Activated CD4-positive, alpha-beta T cell treated with anti-CD3 and anti-CD28 coated beads for 4 hours (primary cell): ENCODE measurements at places on chromosomes 2 and 18.

DNA sequence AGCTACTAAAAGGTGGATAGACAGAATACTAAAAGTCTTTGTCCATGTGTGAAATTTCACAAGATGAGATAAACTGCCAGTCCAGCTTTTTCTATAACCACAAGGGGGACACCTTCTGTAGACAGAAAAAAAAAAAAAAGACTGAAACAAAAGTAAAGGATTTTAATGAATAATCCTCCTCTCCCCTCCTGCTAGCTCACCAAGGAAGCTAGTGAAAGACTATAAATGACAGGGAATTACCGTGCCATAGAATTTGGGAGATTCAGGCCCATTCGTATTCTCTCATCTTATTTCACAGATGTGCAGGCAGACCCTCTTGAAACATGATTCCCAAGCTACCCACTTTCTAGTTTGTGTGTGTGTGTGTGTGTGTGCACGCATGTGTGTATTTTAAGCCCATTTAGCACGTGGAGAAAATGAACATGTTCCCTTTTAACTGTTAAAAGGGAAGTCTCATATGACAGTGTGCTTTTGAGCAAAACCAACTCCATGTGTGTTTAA lies 36.3 kb upstream of the SLC8A1 start:
- DNase-seq, result no peak

GRCh38 chr18:35344736-35345459 lies 678 bp upstream of the ZNF24 start:
- no peak for DNase-seq

DNA sequence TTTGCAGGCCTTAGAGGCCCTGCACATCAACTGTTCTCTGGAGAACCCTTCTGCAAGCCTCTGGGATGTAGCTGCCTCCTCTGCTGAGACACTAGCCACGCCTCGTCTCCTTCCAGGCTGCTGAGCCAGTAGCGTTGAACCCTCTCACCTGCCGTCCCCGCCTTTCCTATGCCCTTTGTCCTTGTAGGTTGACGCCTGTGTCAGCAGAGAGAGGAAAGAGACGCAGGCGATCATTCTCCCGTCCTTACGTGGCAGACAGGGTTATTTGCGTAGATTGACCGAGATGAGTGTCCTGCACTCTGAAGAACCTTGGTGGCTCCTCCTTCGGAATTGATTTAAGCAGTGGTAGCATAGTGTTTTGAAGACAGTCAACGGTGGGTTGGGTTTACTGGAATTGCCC lies 27.8 kb downstream of the ID2 start:
- DNase-seq, result no peak

- DNase-seq, result no peak
Measured at GRCh38 chr2:139867601-139868226, 1087.5 kb upstream of the NXPH2 start.

- no peak for DNase-seq
Measured at GRCh38 chr18:59957957-59958356, 58.2 kb downstream of the PMAIP1 start.

GRCh38 chr2:101442667-101443061 lies 32.2 kb downstream of the RFX8 start:
- no peak for DNase-seq

DNA sequence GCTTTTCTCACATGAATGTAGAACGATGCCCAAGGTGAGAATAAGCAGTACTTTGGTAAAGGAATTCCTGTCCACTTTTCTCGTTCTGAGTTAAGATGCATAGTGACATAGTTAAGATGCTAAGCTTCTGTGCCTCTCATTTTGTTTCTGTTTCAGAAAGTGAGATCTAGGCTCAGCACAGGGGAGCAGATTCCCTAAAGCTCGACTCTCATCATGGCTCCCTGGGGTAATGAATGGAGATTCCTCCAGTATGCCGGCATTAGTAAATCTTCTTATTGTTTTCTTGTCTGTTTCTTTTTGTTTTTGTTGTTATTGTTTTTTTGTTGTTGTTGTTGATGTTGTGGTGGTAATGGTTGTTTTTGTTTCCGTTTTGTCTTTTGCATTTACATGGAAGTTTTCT lies 225.4 kb downstream of the LRRTM4 start:
- no peak for DNase-seq

DNA sequence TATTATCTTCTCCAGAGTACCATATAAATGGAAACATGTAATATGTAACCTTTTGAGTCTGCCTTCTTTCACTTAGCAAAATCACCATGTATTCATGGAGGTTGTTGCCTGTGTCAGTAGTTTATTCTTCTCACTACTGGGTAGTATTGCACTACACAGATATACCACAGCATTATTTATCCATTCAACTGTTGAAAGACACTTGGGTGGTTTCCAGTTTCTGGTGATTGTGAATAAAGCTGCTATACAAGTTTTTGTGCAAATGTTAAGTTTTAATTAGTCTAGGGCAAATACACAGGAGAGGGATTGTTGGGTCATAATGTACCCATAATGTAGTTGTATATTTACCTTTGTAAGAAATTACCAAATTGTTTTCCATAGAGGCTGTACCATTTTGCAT lies 29.6 kb upstream of the RPRD1A start:
- DNase-seq, result no peak

DNA sequence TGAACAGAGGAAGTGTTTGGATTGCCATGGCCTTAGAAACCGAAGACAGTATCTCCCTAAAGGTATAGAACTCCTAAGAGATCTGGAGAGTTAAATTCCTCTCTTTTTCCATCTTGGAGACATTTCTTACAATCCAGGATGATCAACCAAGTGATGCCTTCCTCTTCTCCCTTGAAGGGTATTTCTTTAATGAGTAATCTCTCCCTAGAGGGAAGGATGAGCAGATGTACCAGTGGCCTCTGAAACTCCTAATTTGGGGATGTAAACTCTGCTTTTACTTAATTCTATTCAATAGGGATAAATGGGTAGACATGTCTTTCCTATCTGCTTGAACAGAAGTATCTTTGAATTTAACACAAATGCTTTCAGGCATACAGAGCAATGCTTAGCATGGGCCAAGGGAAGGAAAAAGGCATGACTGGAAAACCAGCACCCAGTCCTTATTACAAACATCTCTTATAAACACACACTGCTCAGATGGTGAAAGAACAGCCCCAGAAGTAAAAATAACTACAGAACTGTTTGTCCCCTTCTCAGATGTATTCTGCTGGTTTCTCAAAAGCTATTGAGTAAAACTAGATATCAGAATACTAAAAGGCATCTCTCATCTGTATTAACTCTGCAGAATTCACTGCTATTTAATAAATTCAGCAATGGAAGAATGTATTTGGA lies 4.7 kb upstream of the THNSL2 start:
- no peak for DNase-seq

DNA sequence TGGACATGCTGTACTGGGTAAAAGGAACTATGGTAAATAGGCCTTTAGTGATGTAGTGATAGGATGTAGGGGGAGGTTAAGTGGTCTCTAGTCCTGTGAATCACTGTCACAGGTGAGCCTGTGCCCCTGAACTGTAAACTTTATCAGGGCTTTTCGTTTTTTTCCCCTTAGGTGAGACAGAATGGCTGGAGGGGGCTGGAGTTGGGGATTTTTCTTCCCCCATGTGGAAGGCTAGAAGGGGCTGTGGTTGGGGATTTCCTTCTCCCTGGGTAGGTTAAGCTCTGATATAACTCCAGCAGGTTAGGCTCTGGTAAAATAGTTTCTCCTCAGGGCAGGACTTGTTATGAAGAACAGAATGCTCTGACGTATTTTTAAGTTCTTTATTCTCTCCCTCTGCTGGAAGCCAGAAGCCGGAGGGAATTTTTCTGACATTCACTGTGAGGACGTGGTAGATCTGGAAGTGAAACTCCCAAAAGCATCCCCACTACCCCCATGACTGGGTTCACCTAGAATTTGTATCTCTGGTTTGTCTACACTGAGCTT lies 28.5 kb downstream of the PIKFYVE start:
- DNase-seq, result no peak

- DNase-seq, result no peak
Measured at GRCh38 chr2:19351899-19352697, 6.3 kb downstream of the OSR1 start.

GRCh38 chr2:216967889-216968288 lies 108.0 kb upstream of the TNP1 start:
- DNase-seq, result no peak

DNA sequence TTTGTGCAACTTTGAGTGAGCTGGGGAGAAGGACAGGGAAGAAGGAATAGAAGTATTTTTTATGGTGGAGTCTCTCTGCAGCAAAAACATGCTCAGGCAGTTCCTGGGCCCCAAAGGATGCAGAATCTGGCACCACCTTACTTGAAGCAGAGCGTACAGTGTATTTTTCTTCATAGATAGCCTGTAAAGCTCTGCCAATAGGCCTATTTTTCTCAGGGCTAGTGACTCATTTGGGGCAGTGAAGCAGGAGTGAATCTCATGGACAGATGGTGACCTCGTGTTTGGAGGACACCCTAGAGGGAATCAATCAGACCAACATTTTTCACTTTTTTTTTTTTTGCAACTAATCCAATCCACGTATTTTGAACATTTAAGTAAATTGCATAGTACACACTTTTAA lies 268.1 kb upstream of the CXCR4 start:
- DNase-seq, result no peak

GRCh38 chr2:28507796-28508764 lies 12.2 kb downstream of the PLB1 start:
- peak; percentile 14 for DNase-seq

DNA sequence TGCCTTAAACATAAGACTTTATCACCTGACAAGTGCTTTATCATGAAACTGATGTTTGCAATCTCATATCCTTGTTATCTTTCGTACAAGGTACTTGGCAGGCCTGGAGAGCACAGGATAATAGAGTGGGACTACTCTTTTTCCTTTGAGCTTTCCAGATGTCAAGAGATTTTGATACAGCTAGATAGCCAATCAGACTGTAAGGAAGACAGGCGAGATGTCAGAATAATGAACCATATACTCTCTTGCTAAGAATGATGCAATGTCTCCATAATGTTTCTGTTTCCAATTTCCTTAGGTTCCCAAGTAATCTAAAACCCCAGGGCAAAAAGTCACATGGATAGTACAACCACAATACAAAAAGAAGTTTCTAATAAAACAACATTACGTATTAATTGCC lies 313.1 kb downstream of the PDE11A start:
- DNase-seq, result no peak

DNA sequence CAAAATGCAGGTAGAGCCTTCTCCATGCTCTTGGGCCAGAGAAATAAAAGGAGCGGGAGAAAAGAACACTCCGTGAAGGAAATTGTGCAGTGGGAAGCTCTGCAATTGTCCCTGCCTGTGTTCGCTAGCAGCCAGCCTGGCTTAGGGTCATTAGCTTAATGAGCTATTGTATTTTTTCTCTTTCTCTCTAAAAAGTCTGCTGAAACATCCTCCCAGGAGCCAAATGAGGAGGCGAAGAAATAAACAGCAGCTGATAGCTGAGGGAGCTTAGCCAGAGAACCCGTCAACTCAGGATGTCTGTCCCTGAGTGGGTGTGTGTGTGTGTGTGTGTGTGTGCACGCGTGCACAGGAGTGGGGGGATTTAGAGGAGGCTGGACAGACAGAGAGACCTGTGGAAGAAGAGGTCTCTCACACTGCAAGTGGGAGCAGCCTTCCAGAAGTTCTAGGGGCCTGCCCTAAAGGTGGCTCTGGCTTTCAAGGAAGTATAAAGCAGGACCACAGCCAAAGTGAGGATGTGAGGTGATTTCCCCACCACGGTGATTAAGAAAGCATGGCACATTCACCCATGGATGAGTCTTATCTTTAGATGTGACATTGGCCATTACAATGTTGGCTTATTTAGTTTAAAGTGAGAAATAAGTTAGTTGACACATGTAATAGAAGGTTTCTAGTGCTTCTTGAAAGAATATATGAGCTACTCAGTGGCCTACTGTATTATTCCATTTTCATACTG lies 690.4 kb downstream of the RNF144A start:
- DNase-seq, result no peak

- DNase-seq, result no peak
Measured at GRCh38 chr2:156447761-156448160, 11.6 kb downstream of the GPD2 start.

GRCh38 chr2:43199492-43200488 lies 26.6 kb downstream of the ZFP36L2 start:
- DNase-seq, result no peak

DNA sequence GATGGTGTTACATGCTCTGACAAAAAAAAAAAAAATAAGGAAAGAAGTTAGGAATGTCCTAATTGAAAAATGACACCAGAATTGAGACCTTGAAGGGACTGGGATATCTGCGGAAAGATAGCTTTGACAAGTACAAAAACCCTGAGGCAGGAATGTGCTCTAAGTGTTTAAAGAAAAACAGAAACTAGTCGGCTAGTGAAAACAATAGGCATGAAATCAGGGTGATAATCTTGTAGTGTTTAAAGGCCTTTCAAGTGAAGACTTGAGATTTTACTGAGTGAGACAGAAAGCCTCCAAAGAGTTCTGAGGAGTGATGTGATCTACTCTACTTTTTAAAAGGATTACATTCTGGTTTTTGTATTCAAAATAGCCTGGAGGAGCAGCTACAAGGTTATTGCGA lies 107.4 kb downstream of the COBLL1 start:
- no peak for DNase-seq

- no peak for DNase-seq
Measured at GRCh38 chr2:219425238-219426067, 7.3 kb downstream of the DES start.

DNA sequence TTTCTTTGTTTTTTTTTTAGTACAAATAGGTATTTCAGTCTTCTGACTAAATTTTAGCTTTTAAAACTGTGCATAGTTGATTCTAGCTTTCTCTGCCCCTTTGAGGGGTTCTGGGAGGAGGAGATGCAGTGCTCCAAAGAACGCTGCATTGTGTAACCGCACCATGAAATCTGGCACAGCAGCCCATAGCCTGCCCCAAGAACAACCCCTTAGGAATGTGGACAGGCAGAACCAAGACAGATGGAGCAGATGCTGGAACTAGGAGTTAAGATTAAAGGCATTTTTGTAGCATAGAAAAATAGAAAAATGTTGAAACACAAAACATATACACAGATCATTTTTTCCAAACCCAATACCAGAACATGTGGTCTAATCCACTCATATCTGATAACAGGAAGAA lies 187.5 kb downstream of the SCG2 start:
- DNase-seq, result no peak

- DNase-seq, result no peak
Measured at GRCh38 chr2:59711121-59711520, 842.3 kb downstream of the BCL11A start.

DNA sequence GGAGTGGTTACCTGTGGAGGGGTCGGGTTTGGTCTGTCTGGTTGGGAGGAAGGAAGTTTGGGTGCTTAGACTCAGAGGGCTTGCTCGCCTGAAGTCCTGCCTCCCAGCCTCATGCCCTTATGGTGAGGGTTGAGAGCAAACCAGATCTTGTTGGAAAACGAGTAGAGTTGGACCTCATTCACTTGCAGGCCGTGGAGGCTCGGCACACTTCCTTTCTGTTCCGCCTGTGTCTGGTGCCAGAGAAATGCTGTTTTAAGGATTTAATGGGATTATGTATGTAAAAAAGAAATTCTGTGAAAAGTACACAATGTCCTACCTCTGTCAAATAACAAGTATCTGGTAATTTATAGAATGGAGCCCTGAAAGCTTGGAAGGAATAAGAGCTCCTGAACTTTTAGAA lies 29.6 kb downstream of the GATA6 start:
- no peak for DNase-seq

GRCh38 chr18:21593540-21594257 lies 6.8 kb downstream of the ESCO1 start:
- DNase-seq, result no peak

GRCh38 chr2:23536326-23536725 lies 151.3 kb downstream of the KLHL29 start:
- DNase-seq, result no peak

- DNase-seq, result peak; percentile 73
Measured at GRCh38 chr18:77071711-77072292, 60.8 kb downstream of the MBP start.

GRCh38 chr18:48782381-48782861 lies 168.3 kb downstream of the SMAD7 start:
- DNase-seq, result no peak

GRCh38 chr2:152740743-152741328 lies 22.4 kb downstream of the ARL6IP6 start:
- DNase-seq, result no peak
